ENCODE measurements at places on chromosomes 6 and 20.

- peak; percentile 46 for DNase-seq
These were observed at the start of gene CD109 for GRCh38 chr6:73695619-73696421. Gene CD109 (plus strand): TSS chr6:73696203. CDS start chr6:73696216, 13 bp downstream.

DNA sequence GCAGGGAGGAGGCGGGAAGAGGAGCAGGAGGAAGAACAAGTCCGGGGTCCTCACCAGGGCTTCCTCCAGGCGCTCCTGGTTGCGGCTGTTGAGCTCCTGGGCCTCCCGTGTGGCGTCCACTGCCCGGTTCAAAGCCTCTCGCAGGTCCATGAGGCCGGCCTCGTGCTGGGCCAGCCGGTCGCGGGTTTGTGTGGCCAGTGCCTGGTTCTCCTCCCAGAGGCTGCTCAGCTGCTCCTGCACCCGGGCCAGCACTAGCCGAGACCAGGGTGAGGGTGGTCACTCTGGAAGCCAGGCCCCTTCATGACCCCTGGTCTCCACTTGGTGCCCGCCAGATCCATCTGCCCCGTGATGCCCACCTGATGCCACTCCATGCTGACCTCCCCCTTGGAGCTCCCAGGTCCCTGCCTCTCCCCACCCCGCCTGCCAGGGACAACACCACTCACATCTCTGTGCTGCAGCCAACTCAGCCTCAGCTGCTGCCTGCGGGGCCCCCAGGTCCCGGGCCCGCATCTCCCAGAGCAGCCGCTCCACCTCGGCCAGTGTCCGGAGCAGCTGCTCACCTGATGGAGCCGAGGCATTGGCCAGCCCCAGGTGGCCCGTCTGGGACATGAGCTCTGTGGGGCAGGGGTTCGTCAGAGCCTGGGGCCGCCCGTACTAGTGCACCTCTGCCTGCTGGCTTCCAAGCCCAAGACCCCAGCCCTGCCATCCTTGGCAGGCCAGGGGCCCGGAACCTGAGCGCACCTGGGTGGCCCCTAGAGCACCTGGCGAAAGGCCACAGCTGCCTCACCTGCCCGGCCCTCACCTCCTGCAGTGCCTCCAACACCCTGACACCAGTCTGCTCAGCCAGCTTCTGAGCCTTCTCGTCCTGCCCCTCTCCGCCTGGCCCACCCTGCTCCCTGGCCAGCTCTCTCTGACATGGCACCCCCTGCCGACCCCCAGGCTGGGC lies 15.9 kb downstream of the ADRM1 start:
- no peak for DNase-seq

GRCh38 chr20:39155971-39156370 lies 193.8 kb downstream of the DHX35 start:
- DNase-seq = no peak

GRCh38 chr20:45109634-45110033 lies 5.3 kb downstream of the WFDC5 start:
- no peak for DNase-seq

GRCh38 chr6:105382958-105383357 lies 19.9 kb downstream of the PREP start:
- no peak for DNase-seq

GRCh38 chr6:45835721-45836437 lies 179.8 kb downstream of the CLIC5 start:
- no peak for DNase-seq

DNA sequence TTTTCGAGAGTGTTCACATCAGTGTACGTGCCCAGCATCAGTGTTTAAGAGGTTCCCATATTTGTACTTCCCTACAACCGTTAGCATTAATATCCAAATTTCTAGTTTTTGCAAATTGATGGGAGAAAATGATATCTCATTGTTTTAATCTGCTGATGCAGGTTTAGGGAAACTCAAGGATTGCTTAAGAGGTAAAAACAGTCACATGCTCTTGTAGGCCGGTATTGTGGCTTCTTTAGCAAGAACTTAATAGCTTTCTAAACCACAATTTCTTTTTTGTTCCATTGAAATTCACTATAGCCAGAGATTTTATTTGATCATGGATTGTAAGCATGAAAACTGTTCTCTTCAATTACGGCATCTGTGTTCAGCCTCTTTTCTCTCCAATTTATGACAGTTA lies 29.5 kb downstream of the BEND6 start:
- DNase-seq = no peak

- DNase-seq = no peak
These were observed 118.9 kb downstream of the QKI start for GRCh38 chr6:163533443-163533842.

DNA sequence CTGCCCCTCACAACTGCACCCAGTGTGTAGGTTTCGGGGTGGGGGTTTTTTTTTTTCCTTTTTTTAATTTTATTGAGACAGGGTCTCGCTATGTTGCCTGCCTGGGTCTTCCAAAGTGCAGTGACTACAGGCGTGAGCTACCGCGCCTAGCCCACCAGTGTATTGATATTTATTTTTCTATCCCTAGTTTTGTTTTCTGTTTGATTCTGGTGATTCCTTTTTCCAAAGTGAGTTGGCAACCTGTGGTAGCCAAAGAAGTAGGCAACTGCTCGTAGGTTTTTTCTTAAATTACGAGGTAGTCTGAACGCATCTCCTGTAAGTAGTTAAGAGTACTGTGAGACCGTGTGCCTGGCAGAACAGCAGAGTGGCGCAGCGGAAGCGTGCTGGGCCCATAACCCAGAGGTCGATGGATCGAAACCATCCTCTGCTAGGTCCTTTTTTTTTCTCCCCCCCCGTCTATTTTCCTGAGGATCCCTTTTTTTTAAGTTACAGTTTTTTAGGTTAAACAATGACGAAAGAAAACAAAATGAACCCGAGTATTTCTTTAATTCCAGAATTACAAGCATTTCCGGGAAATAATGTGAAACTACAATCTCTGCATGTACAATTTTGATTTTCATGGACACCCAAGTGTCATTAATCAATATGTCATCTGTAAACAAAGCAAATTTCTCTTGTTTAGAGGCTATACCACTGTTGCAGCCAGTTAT lies 78.7 kb upstream of the BTN3A2 start:
- DNase-seq = peak; percentile 71

- DNase-seq = peak; percentile 74
These were observed 10.5 kb upstream of the ELOVL5 start for GRCh38 chr6:53359095-53359842.

DNA sequence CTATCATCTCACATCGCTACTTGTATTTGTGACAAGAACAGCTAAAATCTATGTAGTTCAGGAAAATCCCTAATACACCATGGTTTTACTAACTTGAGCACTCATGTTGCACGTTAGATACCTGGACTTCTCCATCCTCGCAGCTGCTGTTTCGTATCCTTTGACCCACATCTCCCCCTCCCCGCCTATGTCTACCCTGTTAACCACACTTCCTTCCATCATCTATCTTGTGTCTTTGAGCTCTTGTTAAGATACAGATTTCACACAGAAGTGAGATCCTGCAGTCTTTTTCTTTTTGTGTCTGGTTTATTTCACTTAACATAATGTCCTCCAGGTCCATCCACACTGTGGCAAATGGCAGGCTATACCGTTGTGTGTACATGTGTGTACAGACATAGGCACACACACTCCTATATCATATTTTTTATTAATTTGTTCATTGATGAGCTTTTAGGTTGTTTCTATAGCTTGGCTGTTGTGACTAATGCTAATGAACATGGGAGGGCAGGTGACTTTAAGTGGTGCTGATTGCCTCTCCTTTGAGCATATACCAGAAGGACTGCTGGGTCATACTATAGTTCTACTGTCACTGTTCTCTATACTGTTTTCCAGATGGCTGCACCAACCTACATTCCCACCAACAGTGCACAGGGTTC lies 117.8 kb downstream of the WDR27 start:
- DNase-seq = no peak

DNA sequence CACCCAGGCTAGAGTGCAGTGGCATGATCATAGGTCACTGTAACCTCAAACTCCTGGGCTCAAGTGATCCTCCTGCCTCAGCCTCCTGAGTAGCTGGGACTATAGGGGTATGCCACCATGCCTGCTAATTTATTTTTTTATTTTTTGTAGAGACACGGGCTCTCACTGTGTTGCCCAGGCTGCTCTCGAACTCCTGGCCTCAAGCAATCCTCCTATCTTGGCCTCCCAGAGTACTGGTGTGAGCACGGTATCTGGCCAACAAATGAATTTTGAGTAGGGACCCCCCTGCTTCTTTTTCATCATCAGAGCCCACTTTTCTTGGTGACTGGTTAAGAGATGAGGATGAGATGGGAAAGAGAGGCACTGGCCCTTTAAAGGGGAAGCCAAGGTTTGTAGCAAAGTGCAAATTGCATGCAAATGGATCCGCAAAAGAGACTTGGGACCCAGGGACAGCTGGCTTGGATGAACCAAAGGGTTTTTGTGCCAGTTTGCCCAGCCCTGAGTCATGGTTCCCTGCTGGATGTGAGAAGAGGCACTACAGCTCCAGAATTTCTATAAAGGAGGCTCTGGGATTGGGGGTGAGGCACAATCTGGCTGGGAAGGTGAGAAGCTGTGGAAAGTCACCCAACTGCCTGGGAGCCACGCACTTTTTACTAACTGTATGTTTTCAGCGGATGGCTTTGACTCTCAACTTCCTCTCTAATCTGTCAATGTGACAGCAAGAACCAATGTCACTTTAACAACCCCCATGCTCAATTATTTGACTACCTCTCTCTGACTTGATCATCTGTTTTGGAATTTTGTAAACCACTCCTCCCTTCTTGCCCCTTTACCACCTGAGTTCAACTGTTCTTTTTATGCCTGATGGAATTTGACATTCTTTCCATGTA lies 58.7 kb upstream of the RNF24 start:
- no peak for DNase-seq

DNA sequence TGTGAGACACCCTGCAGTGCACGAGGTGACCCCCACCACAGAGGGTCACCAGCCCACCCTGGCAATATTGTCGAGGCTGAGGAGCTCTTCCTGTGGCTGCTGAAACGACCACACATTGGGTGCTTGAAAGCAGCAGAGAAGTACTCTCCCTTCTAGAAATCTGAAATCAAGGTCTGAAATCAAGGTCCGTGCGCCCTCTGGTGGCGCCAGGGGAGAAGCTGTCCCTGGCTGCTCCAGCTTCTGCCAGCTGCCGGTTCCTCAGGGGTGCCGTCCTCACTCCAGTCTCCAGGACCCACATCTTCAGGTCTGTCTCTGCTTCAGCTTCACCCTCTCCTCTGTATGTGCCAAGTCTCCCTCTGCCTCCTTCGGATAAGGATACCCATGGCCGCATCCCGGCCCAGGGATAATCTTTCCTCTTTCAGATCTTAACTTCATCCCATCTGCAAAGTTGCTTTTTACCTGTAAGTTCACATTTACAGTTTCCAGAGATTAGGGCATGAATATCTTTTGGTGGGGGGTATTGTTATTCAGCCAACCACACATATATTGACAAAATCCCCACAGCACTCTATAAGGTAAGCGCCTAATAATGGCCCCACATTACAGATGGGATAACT lies 108.3 kb upstream of the PHACTR3 start:
- peak; percentile 44 for DNase-seq

DNA sequence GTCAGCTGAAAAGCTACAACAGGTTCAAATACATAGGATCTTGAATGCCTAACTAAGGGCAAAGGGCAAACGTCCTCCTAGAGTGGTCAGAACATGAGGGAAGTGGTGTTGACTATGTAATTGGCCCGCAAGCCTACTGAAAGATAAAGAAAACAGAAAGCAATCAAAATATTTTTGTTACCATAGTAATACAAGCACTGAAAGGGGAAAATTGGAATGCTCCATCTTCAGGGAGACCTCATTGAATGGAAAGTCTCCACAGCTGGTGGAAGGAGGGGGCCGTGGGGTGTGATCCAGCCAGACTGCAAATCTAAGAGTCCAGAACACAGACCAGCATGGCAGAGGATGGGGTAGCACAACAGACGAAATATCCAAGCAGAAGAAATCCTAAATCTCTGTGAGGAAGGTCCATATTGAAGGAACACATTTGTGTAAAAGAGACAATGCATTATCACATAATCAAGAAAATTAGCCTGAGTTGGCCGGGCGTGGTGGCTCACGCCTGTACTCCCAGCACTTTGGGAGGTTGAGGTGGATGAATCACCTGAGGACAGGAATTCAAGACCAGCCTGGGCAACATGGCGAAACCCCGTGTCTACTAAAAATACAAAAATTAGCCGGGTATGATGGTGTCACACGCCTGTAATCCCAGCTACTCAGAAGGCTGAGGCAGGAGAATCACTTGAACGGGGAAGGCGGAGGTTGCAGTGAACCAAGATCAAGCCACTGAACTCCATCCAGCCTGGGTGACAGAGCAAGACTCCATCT lies 39.5 kb downstream of the MTFR2 start:
- no peak for DNase-seq

GRCh38 chr6:156916130-156916801 lies 139.1 kb downstream of the ARID1B start:
- no peak for DNase-seq

DNA sequence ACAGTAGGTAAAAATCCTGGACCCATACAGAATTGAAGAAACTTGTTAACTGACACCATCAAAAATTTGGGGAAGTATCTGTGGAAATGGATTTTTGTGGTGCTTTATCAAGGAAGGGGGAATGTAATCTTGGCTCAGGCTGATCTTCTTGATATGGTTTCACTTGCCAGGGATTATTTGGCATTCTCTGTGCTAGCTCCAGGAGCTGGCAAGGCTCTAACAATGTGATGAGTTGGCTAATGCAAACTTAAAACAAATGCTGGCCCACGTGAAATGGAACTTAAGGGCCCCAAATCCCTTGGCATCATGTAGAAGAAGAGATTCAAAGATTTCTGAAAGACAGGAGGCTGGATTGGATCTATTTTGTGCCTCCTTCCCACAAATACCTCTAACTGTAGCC lies 13.1 kb downstream of the KCNS1 start:
- DNase-seq = no peak

DNA sequence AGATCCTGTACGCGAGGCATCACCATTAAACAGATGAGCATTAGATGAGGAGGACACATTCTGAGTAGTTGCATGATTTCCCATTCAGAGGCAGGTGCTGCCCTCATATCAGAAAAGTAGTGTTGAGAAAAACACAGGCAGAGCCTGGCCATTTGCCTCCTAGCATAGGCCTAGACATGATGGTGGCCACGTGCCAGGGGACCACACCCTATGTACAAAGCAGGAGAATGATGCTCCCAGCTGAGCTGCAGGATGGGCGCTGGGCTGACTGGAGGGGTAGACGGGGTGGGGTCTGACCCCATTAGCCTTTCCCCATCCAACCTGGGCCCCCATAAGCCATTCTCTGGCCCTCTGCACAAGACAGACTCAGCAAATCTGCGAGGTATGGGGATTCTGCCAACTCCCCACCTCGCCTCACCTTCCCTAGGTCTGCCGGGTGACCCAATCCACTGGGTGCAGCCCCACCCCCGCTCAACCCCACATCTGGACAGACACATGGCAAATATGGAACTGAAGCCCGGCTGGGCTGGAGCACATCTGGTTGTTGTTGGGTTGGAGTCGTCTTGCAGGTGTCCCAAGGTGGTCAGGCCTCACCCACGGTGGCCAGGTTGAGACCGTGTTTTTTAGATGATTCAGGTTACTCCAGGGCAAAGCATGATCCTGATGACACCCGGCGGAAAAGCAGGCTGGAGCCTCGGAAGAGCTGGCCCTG lies 13.9 kb downstream of the PI16 start:
- DNase-seq = no peak
